GOT3 (cell line): ENCODE measurements at places on chromosomes 11 and 22.

DNA sequence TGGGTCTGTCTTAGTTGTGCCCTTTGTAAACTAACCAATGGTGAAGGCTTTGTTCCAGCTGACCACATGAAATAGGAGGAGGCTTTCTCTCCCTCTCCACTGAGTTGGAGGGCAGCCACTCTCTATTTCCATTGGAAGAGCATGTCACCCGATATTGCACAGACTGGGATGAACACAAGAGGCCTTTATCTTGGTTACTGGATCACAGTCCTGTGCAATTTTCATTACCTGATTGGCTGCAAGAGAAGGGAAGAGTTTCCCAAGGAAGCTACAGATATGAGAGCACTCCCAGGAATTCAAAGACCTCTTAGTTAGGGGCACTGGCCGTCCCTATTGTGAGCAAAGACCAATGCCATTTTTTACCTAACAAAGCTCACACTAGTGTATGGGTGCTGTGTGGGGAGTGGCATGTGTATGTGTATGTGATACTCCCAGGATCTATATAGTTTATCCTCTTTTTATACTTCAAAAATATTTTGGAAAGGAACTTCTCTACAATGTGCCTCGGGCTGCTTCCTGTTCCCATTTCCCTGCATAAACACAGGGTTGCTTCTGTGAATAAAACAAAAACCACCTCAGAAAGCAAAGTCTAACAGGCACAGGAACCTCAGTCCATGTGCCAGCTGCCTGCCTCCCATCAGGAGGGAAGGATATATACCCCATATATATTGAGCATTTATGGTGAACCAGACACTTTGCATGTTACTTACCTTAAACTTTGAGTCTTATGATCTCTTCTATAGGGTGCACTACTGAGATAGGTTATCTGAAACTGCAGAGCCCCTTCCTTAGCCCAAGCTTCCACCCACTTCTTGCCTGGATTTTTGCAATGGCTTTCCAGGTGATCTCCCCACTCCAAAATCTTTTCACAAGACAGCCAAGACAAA, 126.5 kb downstream of the RASSF10 start:
- no peak for DNase-seq

- DNase-seq = no peak
These were observed 4.0 kb downstream of the AP5B1 start for GRCh38 chr11:65776710-65777141.

- no peak for DNase-seq
These were observed 295.1 kb upstream of the PLET1 start for GRCh38 chr11:112555491-112556364.

DNA sequence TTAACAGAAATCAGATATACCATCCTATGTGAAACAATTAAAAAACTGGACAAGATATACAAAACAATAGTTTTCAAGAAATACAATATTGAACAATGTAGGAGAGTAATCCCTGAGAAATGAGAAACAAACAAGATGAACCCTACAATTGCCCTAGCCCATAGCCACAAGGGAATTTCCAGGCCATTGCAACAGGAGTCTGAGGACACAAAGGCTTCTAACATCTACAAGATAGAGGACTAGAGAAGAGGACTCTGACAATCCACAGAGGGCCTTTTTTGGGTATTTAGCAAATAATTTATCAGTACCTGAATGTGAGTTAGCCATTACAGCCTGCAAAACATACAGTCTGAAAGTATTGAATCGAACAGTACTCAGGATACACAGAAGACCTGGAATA, 251.7 kb downstream of the GRM5 start:
- no peak for DNase-seq

GRCh38 chr11:96486890-96487611, 97.2 kb downstream of the JRKL start:
- no peak for DNase-seq

- no peak for DNase-seq
These were observed 16.3 kb downstream of the SUN2 start for GRCh38 chr22:38739300-38740055.

DNA sequence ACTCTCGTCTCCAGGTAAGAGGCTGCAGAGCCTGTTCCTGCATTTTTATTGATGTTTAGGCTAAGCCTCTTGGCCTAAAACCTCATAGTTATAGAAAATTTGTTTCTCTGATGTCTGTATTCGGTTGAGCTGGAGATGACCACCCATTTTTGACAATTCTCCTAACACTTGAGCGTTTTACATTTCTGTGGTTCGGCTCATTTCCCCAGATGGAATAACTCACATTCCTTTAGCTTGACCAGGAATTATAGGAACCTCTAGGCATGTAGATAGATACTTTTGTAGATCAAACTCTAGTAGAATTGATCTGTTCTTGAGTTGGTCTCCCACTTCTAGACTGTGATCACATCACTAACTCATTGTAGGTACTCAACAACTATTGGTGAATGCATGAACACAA, 172.6 kb upstream of the CADM1 start:
- DNase-seq = no peak

- no peak for DNase-seq
These were observed 126.7 kb upstream of the BLID start for GRCh38 chr11:122242731-122243130.

GRCh38 chr11:19275496-19275895, 34.8 kb upstream of the E2F8 start:
- DNase-seq = no peak
